ENCODE measurements at places on chromosomes 4 and X. TPM values are rescaled to one million over a fixed set of nuclear protein-coding genes. Genes with fewer than 3 reads are reported as not detected.

- no peaks in the 10 kb centered on the region for H3K27me3 ChIP-seq
- no peaks in the 10 kb centered on the region for H3K36me3 ChIP-seq
- H3K27ac ChIP-seq = no peak overlapping the region
Observed at GRCh38 chr4:137310593-137311490, 221.5 kb downstream of the PCDH18 start.

DNA sequence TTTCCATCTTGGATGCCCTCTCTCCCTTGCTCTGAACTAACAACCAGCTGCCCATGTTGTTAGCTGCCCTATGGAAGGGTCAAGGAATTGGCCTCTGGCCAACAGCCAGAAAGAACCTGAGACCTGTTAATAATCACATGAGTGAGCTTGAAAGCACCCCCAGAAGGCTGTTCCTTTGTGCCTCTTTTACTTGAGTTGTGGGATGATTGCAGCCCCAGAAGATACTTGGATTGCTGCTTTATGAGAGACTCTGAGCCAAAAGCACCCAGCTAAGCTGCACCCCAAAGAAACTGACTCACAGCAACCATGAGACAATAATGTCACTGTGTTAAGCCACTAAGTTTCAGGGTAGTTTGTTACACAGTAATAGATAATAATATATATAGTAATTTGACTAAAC, 73.3 kb downstream of the FRYL start:
- peaks cover 35% of the 10 kb centered on the region for H3K36me3 ChIP-seq
- no peak for DNase-seq

- no peaks in the 10 kb centered on the region for H3K27me3 ChIP-seq
- no peak overlapping the region for H3K4me3 ChIP-seq
- no peak overlapping the region for H3K27ac ChIP-seq
- H3K36me3 ChIP-seq = no peaks in the 10 kb centered on the region
- no peak for DNase-seq
- no peaks in the 10 kb centered on the region for H3K4me1 ChIP-seq
Observed at GRCh38 chr4:35182451-35182850, 1061.9 kb downstream of the ARAP2 start.

- peaks cover 38% of the 10 kb centered on the region for H3K4me1 ChIP-seq
- no peaks in the 10 kb centered on the region for H3K27me3 ChIP-seq
- no peak for DNase-seq
- H3K27ac ChIP-seq = no peak overlapping the region
- H3K4me3 ChIP-seq = no peak overlapping the region
Observed at GRCh38 chr4:152090543-152090942, 329.7 kb upstream of the GATB start.

ARAP2 gene
- 49.7 TPM for total RNA-seq

RBM47 gene
- total RNA-seq = 1.0 TPM

Measured in activated CD4-positive, alpha-beta T cell treated with anti-CD3 and anti-CD28 coated beads, Interleukin-2, amount 10 ng/mL, durations not matched to agents 7 days and 5 days (primary cell).